ENCODE measurements at places on chromosomes 2 and 18.

DNA sequence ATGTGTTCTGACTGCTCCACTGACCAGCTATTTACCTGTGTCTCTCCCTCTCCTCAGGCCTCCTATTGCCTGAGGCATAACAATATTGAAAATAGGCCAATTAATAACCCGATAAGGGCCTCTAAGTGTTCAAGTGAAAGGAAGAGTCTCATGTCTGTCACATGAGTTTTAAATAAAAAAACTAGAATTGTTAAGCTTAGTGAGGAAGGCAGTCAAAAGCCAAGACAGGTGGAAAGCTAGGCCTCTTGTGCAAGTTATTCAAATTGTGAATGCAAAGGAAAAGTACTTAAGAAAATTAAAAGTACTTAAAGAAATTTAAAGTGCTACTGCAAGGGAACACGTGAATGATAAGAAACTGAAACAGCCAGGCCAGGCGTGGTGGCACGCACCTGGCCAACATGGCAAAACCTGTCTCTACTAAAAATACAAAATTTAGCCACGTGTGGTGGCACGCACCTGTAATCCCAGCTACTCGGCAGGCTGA, 44.9 kb upstream of the TAF4B start:
- no peak for DNase-seq

DNA sequence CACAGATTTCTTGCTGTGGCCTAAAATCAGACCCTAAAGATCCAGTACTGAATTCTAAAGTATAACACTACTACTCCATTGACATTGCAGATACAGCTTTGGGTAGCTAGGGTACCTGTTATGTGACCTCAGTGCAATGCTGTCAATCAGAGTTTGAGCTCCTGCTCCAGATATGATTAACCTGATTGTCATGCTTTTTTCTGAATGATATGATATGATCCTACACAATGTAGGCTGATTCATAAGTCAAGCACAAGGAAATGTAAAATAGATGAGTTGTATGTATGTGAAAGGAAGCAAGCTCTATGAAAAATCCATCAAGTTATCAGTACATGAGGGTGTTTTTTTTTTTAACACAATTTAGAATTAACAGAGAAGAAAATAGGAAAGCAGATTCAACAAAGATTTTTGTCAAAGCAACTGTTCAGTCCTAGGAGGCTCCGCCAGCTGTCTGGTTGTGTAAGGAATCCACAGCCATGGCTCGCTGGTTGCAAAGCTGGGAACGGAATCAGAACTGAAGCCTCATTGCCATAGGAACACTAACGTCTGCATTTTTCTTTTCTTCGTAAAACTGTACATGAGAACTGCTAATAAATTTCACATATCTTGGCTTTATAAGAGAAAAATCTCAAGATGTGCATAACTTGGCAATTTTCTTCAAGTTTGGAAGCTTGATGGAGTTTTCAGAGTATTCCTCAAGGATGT, 52.9 kb downstream of the NR4A2 start:
- DNase-seq = no peak

DNA sequence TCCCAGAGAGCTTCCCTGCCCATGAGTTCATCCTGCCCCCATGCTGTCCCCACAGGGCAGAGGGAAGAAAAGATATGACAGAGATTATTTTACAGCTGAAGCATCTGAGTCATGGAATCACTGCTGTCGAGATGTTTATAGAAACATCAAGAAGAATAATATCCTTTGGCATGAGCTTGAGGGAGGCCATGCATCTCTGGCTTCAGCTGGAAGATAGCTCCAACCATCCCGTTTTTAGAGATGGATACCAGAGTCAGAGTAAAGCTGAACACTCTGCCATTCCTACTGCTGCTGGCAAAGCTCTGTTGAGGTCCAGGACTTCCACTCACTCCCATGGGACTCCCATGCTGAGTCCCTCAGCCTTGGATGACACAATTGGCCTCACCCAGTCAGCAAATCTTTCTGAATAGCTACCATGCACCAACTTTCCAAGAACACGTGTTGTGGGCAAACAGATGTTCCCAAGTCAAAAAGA, 167.8 kb downstream of the TTC32 start:
- DNase-seq = no peak

- no peak for DNase-seq
Observed at GRCh38 chr2:154092571-154092970, 220.8 kb downstream of the GALNT13 start.

DNA sequence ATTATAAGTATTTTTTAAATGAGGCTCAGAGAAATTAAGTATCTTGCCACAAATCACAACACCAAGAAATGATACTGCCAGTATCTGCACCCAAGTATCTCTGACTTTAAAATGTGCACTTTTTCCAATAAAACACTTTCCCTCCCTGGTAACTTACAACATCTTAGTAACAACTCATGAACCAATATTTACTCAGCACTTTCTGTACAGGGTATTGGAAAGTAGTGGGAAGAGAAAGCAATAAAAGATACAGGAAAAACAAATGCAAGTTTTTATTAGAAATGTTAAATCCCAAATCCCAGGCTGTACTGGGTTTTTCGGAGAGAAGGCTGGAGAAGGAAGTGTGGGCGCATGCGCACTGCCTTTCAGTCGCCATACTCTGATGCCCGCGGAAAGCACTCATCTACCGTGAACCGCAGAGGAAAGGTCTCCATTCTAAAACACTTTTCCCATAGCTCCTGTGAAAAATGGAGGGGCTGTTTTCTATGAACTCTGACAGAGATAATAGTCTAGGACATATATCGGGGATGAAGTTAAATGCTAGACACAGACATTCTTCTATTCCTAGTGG, 52.1 kb downstream of the L3MBTL4 start:
- DNase-seq = no peak

- DNase-seq = no peak
Observed at GRCh38 chr2:180679693-180680092, 300.7 kb upstream of the UBE2E3 start.
